Hematopoietic multipotent progenitor cell treated with erythropoietin and hydrocortisone succinate and interleukin-3 and kit ligand, for 8 days (in vitro differentiated cells): ENCODE measurements at places on chromosomes 11 and 22.

GRCh38 chr11:43145653-43146052 lies 166.1 kb upstream of the API5 start:
- no peak for DNase-seq

GRCh38 chr22:50274311-50274710 lies 4.1 kb upstream of the MAPK11 start:
- peak; percentile 68 for DNase-seq

DNA sequence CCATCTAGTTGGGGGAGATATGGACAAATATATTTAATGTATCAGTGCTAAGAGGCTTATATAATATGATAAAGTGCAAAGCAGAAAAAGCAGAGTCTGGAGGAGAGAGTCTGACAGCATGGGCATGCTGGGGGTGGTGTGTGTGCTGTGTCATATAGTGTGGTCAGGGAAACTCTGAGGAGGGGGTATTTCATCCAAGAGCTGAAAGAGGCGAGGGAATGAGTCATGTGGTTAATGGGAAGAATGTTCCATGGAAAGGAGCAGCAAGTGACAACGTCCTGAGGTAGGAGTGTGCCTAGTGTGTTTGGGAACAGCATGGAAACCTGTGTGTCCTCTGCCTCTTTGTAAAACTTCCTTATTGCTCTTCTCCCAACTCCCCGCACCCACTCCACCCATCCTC lies 38.0 kb downstream of the EIF3F start:
- DNase-seq = no peak

GRCh38 chr11:43327987-43328386 lies 16.2 kb downstream of the API5 start:
- peak; percentile 90 for DNase-seq

GRCh38 chr22:26484360-26484706 lies 656 bp downstream of the SRRD start:
- DNase-seq = peak; percentile 83

GRCh38 chr11:69416762-69417698 lies 64.4 kb upstream of the LINC01488 start:
- DNase-seq = no peak

- peak; percentile 59 for DNase-seq
These were observed 4.0 kb downstream of the VWCE start for GRCh38 chr11:61290905-61291690.

- peak; percentile 57 for DNase-seq
These were observed 15.7 kb downstream of the PRPF19 start for GRCh38 chr11:60890696-60891095.

- peak; percentile 12 for DNase-seq
These were observed 921 bp downstream of the TESMIN start for GRCh38 chr11:68750195-68751003.

- no peak for DNase-seq
These were observed 106.8 kb downstream of the DCDC1 start for GRCh38 chr11:31262761-31263160.

DNA sequence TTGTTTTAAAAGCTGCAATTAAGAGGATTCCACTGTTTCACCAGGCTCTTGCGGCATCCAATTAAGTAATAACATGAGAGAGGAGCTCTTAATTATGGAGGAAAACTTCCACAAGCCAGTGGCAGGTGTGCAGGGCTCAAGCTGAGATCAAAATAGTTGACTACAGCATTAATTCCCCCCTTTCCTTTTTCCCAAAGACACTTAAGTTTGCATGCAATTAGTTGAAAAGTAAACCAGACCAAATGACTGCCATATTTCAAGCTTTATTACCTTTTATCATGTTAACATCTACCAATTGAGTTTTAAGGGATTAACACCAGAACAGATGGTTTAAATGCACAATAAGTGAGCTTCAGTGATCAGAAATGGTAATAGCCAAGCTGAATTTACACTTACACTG lies 32.1 kb downstream of the FAM168A start:
- no peak for DNase-seq

DNA sequence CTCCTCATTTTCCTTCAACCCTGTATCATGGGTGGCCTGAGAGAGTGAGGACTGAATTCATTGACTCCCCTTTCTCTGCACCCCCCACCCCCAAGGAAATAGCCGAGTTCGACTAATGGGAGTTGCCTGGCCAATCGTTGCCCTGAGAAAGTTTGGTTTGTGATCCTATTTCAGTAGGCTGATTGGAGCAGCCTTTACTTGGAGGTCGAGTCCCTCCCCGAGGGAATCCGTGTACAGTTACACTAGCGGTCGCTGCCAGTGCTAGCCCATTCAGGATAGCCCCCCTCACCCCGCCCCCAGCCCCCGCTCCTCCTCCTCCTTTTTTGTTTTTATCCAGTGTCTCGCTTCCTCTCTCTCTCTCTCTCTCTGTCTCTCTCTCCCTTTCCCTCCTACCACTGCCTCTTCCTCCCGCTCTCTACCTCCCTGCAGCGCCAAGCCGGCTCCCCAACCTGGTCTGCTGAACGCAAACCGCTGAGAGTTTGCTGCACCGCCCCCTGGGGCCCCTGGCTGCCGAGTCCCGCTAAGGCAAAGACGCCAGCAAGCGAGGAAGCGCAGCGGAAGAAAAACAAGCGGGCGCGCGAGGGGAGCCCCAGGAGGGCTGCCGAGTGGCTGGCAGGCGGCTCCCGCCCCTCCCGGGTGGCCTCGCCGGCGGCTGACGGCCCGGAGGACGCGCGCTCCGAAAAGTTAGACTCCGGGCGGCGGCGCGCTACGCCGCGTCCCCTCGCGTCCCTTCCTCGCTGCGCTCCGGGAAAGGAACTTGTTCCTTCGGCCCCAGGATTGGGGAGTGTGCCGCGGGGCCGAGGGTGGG lies at the start of gene GRAMD1B:
TSS of gene GRAMD1B (plus strand) at position 357 of the 808 bp plus-strand sequence. CDS start 524 bp downstream, outside the sequence.
- DNase-seq = no peak

DNA sequence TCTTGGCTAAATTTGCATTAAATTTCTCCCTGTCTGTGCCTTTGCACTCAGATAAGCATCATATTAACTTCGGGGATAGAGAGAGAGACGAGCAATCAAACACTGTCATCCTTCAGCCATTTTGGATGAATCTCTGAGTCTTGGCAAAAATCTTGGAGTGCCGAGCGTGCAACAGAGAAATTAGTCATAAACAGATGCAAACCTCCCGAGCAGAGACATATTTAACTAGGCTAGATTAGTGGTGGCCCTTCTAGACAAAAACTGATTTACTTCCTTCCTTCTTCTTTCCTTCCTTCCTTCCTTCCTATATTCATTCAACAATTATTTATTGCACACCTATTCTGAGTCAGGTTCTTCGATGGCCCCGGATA lies 114.4 kb upstream of the BLID start:
- no peak for DNase-seq

- no peak for DNase-seq
These were observed 8.9 kb downstream of the TMEM218 start for GRCh38 chr11:125102510-125102909.

- no peak for DNase-seq
These were observed 842 bp downstream of the HEPACAM start for GRCh38 chr11:124934862-124935547.

- no peak for DNase-seq
These were observed 105.3 kb downstream of the NECTIN1 start for GRCh38 chr11:119623682-119624081.

DNA sequence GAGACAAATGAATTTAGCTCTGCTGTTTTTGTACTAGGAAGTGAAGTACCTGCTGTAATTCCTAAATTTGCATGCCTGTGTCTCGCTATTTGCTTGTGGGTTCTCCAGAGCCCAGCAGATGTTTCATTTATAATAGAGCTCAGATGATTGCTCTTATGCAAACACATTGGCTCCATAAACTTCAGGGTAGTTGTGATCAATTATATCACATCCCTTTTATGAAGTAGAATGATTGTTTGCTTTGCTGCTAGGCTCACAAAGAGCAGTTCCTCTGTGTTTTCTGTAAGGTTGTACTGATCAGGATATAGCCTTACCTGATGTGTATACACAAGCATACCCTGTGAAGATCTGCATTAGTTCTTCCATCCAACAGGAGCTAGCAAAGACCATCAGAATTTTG lies 64.1 kb downstream of the C11orf87 start:
- no peak for DNase-seq

DNA sequence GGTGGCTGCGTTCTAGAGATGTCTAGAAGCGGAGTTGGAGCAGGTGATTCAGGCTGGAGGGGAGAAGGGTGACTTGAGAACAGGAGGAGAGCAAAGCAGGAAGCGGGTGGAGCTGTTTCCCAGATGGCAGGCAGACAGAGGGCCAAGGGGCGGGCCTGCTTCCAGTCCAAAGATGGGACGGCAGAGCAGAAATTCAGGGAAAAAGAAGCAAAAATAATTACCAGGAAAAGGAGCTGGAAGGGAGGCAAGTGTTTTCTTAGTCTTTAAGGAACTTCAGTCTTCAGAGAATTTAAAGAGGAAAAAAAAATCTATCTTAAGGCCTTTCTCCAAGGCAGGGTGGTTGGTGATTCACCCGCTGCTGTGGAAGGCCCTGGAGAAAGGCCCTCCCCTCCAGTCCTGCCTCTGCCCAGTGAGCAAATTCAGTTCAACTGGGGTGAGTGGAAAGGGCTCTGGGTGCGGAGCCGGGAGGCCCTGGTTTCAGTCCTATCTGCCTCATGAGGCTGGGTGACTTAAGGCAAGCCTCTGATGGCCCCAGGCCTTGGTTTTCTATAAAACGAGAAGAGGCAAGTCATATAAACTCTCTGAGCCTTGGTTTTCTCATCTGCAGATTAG lies 4.5 kb upstream of the CREB3L1 start:
- DNase-seq = no peak

GRCh38 chr22:44920183-44920582 lies 89.6 kb downstream of the PHF21B start:
- DNase-seq = no peak

DNA sequence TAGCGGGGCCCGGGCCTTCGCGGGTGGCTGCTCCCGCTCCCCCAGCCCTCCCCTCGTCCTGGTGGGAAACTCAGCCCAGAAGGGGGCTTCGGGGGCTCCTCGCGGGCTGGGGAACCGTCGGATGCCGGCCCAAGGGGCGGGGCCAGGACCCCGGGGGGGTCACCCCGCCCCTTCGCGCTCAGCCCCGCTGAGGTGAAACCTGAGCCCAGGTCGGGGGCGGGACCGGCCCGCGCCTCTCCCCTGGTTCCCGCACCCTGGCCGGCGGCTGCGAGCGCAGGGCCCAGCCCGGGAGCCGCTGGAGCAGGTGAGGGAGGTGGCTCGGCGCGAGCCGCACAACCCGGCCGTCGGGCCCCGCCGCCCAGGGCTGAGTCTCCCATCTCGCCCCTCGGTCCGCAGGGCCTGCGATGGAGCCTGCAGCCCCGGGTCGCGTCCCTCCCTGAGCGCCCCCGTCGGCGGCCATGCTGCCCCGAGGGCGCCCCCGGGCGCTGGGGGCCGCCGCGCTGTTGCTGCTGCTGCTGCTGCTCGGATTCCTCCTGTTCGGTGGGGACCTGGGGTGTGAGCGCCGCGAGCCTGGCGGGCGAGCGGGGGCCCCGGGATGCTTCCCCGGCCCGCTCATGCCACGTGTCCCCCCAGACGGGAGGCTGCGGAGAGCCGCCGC lies at the start of gene LARGE2:
TSS of gene LARGE2 (plus strand) at position 232 of the 658 bp plus-strand sequence. CDS start at position 459, 227 bp downstream.
- DNase-seq = no peak

- DNase-seq = peak; percentile 45
These were observed 799 bp downstream of the CCDC88B start for GRCh38 chr11:64340671-64341335.

DNA sequence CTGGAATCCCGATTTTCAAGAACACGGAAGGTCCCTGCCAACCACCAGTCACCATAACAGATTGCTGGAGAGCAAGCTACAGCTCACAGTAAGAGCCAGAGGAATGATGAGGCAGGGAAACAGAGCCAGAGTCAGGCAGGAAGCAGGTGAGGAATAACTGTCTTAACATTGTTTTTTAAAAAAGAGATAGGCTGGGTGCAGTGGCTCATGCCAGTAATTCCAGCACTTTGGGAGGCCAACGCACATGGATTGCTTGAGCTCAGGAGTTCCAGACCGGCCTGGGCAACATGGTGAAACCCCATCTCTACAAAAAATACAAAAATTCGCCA lies 13.5 kb upstream of the CASTOR1 start:
- DNase-seq = no peak

DNA sequence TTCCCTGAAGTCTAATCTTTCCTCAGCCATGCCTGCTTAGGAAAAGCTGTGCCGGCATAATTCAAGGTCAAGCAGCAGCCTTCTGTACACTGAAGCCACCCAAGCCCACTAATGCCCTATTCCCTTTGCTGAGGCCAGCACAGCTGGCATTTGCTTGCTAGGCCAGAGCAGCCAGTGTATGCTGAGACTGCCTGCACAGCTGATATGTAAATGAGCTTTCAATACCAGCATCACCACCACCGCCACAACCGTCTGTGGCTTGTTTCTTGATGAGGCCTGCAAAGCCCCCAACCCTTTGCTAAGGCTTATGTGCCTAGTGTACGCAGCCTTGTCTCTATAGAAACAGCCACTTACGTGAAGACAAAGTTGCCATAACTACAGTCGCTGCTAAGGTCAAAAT lies 56.3 kb upstream of the TNRC6B start:
- DNase-seq = no peak

GRCh38 chr11:92929246-92929645 lies 40.2 kb upstream of the MTNR1B start:
- DNase-seq = no peak

- no peak for DNase-seq
These were observed 27.0 kb downstream of the GDPD5 start for GRCh38 chr11:75498556-75499255.

DNA sequence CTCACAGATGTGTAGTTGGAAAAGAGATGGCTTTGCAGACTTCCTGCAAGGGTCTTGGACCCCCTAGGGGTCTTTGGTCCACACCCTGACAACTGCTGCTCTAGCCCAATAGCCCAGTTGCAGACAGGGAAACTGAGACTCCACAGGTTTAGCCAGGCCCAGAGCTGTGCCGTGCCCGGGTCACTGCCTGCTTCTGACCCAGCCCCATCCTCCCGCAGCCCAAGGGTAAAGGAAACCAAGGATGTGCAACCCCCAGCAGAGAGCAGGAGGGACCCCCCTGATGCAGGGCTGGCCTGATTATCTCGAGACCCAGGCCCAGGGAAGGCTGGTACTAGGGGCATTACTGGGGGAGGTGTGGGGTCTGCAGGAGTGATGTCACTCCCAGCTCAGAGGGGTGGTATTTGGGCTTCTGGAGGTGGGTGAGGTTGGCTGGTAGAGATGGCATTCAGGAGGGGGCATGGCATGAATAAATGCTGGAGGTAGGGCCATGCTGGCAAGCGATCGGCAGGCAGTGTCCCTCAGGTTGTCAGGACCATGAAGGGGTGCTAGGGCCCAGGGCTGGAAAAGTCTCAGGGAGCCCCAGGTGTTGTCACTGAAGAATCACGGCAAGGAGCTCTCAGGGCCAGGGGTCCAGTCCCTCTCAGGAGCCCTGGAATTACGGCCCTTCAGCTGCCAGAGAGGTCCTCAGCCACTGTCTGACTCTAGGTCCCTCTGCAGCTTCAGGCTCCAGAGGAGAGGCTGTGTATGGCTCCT lies 21.1 kb downstream of the MYO7A start:
- DNase-seq = no peak
